Activated naive CD4-positive, alpha-beta T cell (primary cell): ENCODE measurements at places on chromosomes 13 and 19.

- DNase-seq = no peak
Observed at GRCh38 chr13:69264362-69265334, 843.0 kb upstream of the ATXN8OS start.

DNA sequence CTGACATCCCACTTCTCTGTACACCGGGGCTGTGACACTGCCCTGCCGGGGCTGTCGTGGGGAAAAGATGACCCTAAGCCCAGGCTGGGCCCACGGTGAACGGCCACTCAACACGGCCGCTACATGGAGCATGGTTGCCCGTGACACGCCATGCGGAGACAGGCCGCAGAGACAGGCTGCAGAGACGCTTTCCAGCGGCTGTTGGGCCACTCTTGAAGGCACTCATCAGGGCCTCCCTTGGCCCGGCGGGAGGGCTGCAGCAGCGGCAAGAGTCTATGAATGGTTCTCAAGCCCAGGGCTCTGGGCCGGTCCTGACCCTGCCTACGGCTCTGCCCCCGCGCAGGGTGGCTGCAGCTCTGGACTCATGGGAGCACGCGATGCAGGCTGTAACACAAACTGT is 22.1 kb downstream of the ADPRHL1 start:
- DNase-seq = no peak

- DNase-seq = no peak
Observed at GRCh38 chr13:29771247-29771646, 79.2 kb downstream of the UBL3 start.

DNA sequence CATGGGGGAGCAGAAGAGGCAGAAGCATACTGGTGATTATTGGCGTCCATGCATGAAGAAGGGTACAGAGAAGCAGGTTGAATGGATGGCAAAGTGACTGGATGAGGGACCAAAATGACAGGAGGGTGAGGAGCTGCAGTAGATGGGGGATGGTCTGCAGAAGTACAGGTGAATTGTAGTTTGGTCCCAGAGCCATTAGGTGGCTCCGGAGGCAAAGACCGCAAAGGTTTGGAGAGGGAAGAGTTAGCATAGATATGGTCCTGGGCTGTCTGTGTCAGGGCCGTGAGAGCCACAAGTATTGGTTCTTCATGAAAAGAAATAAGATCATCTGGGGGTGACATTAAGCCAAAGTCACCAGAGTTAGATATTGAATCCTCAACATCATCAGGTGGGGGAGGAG is 59.0 kb upstream of the ZNF726 start:
- no peak for DNase-seq

- DNase-seq = no peak
Observed at GRCh38 chr13:69556540-69557196, 551.0 kb upstream of the ATXN8OS start.

DNA sequence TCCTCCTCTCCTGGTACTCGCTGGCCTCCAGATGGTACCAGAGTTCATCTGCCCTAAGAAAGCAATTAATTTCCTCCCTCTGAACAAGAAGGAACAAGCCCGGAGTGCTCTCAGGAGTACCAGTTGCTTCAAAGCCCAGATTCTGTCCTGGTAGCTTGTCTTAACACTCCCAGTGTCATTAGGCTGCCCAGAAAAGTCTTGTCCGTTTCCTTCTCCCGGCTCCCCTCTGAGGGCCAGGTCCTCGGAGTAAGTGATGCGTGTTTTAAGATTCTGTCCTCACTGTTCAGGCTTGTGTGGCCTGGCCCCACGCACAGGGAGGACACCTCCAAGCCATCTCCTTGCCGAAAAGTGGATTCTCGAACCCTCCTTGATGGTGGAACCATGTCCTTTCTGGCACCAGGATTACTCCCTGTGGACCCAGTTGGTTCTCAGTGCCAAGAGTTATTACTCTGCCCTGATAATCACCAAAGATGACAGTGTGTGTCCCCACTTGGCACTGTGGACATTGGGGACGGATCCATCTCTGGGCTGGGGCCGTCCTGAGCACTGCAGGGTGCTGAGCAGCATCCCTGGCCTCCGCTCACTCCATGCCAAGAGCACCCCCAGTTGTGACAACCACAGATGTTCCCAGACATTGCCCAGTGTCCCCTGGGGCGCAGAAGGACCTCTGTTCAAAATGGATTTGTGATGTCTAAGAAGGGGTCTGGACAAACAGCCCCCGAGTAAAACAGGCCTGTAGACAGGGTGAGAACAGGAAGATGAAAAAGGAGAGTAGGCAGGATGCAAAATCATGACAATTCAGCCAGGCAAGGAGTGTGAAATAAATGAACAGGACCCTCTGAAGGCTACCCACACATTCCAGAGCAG is 52.4 kb downstream of the RFX2 start:
- no peak for DNase-seq

DNA sequence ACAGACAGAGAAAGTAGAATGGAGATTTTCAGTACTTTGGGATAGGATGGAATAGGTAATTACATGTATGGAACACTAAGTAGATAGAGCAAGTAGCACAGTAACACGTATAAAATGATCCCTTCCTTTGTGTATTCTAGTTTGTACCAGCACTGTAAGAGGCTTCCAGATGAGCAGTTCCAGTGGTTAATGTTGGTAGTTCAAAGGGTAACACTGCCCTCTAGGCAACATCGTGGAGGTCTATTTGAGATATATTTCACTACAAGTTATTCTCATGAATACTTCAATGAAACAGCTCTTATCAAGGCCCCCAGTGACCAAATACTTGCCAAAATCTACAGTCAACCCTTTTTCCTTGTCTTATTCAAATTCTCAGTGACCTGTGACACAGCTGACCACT is 13.5 kb upstream of the ZNF563 start:
- no peak for DNase-seq

- DNase-seq = no peak
Observed at GRCh38 chr13:36331280-36331679, 14.9 kb downstream of the SPART start.

DNA sequence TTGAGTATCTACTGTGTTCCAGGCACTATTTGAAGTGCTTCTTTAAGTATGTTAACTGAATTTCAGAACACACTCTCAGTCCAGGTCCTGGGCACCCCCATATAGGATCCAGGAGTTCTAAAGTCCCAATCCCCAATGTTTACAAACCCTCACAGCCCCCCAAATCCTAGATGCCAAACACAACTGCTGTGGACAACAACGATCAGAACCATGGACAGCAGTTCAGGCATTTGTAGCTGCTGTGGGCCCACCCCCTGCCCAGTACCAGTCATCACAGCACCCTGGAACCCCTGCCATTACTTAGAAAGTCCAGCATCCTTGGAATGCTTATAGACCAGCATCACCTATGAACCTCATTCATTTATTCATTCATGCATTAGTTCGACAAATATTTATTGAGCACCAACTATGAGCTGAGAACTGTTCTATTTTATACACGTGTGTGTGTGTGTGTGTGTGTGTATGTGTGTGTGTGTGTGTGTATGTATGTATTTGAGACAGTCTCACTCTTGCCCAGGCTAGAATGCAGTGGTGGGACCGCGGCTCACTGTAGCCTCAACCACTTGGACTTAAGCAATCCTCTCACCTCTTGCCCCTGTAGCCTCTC is 19.3 kb upstream of the SDHAF1 start:
- DNase-seq = no peak

DNA sequence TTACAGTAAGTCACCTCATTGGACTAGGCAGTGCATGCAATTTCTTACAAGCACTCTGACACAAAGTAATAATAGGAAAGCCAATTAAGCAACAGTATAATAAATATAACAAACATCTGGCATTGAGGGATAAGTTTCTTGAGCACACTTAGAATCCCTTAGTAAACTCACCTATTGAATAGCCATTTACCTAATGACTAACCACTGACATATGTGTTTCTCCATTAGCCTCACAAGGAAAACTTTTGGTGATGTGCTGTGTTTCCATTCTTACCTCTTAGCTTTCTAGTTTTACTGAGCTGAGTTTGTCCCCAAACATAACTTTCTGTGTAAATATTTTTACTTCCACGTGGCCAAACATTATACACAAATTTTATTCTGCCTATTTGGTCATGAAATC is 47.4 kb upstream of the PCDH9 start:
- DNase-seq = no peak

- DNase-seq = no peak
Observed at GRCh38 chr13:95087746-95088305, 213.4 kb downstream of the ABCC4 start.

DNA sequence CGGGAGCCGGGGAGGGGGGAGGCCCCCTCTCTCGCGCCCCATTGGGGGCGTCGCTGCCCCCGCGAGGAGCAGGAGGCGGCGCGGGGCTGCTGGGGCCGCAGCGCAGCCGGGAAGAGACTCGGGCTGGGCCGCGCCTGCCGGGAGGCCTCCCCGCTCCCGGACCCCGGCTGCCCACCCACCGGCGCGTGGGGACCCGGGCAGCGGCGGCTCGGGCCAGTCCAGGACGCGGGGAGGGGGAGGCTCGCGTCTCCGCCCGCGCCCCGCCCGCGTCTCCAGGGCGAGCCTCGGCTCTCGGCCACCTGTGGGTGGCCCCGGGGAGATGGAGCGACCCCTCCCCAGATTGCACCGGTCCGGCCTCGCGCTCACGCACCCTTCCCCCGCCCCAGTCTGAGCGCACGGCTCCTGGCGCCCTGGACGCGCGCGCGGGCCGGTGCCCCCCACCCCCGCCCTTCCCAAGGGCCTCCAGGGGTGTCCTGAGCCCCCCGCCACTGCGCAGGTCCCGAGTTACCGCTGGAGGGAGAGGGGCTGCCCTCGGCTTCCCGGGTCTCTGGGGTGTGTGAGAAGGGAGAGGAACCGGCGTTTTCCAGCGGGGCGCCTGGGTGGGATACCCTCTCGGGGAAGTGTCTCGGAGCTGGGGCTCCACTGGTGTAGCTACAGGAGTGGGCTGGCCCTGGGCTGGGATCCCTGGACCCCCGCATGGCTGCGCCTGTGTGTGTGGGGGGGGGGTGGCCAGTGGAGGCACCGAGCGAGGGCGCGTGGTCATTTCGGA is 645 bp downstream of the PALM start:
- DNase-seq = no peak

DNA sequence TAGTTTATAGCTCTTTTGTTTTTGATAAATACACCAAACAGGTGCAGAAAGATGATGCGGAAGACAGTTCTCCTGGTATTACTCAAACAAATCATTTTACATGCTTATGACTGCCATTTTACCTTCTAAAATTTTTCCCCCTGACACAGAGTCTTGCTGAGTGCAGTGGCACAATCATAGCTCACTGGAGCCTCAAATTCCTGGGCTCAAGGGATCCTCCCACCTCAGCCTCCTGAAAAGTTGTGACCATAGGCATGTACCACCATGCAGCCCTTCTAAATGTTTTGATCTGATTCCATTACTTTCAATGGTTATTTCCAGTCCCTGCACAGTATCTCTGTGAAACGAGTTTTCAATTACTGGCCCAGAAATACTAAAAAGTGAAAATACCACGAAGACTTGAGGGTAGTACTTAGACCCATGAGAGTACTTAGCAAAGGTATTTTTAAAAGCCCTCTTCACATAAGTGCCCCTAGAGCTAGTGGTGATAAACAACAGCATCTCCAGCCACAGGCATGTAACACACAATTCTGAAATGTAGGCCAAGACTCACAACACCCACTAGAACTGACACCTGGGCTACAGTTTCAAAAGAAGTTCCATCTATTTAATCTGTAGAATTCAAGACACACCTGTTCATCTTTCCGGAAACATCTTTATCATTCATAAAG is 11.3 kb downstream of the HSPH1 start:
- no peak for DNase-seq

DNA sequence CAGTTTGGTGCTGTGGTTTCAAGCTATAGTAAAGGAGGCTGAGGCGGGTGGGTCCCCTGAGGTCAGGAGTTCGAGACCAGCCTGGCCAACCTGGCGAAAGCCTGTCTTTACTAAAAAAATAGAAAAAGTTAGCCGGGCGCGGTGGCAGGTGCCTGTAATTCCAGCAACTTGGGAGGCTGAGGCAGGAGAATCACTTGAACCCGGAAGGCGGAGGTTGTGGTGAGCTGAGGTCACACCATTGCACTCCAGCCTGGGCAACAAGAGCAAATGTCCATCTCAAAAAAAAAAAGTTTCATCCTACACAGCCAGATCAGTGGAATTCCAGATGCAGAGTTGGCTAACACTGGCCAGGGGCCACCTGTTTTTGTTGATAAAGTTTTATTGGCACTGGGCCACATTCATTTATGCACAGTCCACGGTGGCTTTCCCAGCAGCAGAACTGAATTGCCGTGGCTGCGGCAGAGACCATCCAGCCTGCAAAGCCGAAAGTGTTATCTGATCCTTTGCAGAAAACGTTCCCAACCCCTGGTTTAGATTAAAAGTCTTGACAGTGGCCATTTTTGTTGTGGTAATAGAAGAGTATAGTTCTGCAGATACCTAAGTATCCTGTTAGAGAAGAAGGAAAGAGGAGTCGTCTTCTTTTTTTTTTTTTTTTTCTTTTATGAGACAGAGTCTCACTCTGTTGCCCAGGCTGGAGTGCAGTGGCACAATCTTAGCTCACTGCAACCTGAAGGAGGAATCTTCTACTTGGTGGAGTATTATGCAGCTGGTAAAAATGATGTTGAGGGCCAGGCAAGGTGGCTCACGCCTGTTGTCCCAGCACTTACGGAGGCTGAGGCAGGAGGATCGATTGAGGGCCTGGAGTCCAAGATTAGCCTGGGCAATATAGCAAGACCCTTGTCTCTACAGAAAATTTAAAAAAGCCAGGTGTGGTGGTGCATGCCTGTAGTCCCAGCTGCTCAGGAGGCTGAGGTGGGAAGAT is 8.7 kb downstream of the NCLN start:
- DNase-seq = no peak
